ENCODE measurements at places on chromosomes 6 and 20.

DNA sequence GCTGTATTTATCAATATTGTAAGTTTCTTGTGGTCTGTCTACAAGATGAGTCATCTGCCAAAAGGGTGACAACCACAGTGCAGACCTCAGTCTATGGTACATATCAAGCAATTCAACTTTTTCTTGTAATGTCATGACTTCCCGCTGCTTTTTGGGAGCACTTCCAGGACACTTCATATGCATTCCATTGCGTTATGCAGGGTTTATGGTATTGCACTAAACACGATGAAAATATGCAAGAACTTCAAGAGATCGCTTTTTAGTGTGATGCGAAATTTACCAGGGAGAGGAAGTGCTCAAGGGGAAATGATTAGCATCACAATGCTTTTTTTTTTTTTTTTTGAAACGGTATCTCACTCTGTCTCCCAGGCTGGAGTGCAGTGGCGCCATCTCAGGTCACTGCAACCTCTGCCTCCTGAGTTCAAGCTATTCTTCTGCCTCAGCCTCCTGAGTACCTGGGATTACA is 166.5 kb downstream of the TFAP2A start:
- no peak for DNase-seq

GRCh38 chr6:9458424-9458823 is 956.5 kb downstream of the TFAP2A start:
- no peak for DNase-seq

- DNase-seq: no peak
Observed at GRCh38 chr6:33171880-33172687, 20.2 kb downstream of the COL11A2 start.

- peak; percentile 66 for DNase-seq
Observed at GRCh38 chr6:26550250-26550993, 12.3 kb downstream of the HMGN4 start.
